ENCODE measurements at places on chromosomes 5 and 9. TPM values are rescaled to one million over a fixed set of nuclear protein-coding genes. Genes with fewer than 3 reads are reported as not detected.

Gene AFAP1L1
- total RNA-seq, result 11.6 TPM

DNA sequence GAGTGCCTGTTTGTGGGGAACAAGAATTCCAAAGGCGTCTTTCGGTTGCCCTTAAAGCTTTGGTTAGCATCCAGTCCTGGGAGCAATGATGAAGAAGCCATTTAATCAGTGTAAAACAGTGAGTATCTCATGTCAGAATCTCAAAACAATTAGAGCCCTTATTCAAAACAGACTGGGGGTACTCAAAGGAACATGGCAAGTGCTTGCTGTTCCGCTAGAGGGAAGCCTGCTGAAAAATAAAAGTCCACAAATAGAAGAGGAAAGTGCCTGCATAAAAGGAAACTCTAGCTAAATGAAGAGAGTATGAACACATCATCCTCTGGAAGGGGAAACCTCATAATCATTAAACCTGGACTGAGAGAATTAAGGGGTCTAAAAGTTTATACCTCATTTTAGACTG is 26.4 kb downstream of the FBXL7 start:
- DNase-seq, result no peak
- peaks cover 17% of the 10 kb centered on the region for H3K4me1 ChIP-seq
- no peaks in the 10 kb centered on the region for H3K27me3 ChIP-seq
- no peak overlapping the region for H3K4me3 ChIP-seq

DNA sequence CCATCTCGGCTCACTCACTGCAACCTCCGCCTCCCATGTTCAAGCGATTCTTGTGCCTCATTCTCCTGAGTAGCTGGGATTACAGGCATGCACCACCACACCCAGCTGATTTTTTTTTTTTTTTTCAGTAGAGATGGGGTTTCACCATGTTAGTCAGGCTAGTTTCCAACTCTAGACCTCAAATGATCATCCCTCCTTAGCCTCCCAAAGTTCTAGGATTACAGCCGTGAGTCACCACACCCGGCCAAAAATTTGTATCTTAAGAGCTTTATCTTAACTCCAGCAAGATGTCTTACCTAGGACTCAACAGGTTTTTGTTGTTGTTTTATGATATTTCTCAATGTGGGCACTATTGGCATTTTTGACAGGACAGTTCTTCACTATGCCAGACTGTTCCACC is 27.9 kb downstream of the LYRM7 start:
- no peaks in the 10 kb centered on the region for H3K27me3 ChIP-seq
- H3K27ac ChIP-seq, result no peak overlapping the region
- no peaks in the 10 kb centered on the region for H3K4me1 ChIP-seq

- no peak for DNase-seq
- H3K4me3 ChIP-seq, result no peak overlapping the region
- H3K27ac ChIP-seq, result no peak overlapping the region
Measured at GRCh38 chr9:37921546-37922300, 17.8 kb upstream of the SLC25A51 start.

DNA sequence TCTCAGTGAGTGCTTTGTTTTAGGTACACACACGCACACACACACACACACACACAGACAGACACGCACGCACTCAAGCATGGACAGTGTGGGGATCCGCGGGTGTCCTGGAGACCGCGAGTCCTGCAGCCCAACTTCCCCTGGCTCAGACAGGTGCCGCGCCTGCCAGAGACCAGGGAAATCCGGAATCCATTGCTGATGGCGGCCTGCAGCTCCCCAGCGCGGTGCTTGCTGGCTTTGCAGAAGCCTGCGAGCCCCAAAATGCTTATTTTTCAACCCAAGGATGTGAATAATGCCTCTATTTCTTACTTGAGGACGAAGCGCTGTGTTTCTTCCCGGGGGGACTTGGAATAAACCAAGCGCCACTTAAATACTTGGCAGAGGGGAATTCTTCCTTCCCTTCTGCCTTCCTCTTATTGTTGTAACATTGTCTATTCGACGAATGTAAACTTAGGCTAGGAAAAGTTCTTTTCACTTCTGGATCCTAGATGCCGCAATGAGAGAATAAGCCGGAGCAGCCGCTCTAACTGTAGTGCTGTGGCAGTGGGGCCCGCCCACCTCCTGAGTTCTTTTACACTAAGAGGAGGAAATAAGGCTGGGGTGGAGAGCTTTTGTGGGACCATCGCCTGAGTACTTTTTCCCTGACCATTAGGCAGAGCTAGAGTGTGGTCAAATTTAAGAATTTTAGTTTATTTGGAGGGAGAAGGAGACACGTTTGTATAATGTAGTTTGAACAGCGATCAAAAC is 802 bp downstream of the ITGA2 start:
- H3K4me3 ChIP-seq, result peak overlapping the region; percentile 86
- H3K27ac ChIP-seq, result no peak overlapping the region
- H3K4me1 ChIP-seq, result peaks cover 11% of the 10 kb centered on the region
- H3K27me3 ChIP-seq, result peaks cover 82% of the 10 kb centered on the region

DNA sequence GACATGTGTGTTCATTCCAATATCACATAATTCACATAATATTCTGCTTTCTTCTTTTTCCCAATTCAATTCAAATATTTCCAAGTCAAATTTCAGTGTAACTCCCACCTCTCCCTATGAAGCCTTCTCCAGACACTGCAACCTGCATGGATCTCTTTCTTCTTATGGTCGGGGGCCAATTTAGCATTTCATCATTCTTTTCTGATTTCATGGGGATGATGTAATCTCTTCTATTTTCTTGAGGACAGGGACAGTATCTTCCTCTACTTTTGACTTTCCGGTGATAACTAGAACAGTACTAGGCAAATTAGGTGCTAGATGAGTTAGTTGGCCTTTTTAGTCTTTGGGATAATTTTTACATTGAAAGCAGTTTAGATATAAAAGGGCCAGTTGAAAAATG is 92.7 kb downstream of the CARTPT start:
- no peaks in the 10 kb centered on the region for H3K27me3 ChIP-seq
- H3K4me1 ChIP-seq, result peaks cover 51% of the 10 kb centered on the region
- peak overlapping the region; percentile 7 for H3K27ac ChIP-seq
- no peaks in the 10 kb centered on the region for H3K36me3 ChIP-seq

GRCh38 chr5:136018814-136019783 is 9.7 kb upstream of the TGFBI start:
- no peaks in the 10 kb centered on the region for H3K36me3 ChIP-seq
- peaks cover 5% of the 10 kb centered on the region for H3K4me1 ChIP-seq
- peaks cover 11% of the 10 kb centered on the region for H3K27me3 ChIP-seq
- DNase-seq, result no peak
- no peak overlapping the region for H3K4me3 ChIP-seq
- H3K27ac ChIP-seq, result peak overlapping the region; percentile 0

DNA sequence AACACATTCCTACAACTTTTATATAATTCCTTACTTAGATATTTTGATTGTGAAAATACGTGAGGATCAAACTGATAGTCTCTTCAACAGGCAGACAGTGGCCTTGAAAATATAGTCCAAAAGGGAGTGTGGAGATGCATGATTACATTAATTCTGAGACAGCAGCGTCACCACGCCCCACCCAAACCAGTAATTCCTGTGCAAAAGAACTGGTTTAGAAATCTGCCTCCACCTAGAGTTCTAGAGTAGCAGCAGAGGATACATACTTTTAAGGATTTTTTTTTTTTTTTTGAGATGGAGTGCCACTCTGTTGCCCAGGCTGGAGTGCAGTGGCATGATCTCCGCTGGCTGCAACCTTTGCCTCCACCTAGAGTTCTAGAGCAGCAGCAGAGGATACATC is 1.6 kb upstream of the TUT7 start:
- DNase-seq, result no peak
- no peak overlapping the region for H3K27ac ChIP-seq
- H3K4me3 ChIP-seq, result peak overlapping the region; percentile 97
- peaks cover 16% of the 10 kb centered on the region for H3K27me3 ChIP-seq

DNA sequence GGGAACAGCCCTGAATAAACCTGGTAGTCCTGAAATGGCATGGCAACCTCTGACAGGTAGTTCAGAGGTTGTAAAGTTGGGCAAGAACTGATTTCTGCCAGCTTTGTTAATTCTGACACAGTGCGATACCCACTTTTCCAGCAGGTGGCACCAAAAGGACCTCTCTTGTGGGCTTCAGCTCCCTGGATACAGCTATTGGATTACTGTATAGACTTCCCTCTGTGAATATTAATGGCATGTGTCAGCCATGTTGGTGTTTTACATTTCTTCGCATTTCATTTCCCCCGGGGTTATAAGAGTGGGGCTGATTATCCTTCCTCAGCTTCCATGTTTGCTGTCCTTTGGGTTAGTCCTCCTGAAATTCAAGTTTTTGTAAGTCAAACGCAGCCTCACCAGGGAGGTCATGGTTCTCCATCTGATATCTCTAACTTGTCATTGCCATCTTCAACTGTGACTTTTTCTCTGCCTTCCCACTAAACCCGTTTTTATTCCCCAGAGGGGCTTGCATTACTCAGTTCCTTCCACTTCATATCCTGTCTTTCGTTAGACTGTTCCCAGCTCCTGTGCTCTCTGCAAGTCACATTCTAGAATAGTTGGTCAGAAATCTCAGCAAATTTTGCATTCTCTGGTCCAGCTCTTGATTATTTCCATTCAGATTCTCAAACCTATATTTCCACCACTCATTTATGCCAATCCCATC is 135.6 kb downstream of the LIFR start:
- no peaks in the 10 kb centered on the region for H3K27me3 ChIP-seq
- peak; percentile 59 for DNase-seq
- no peak overlapping the region for H3K4me3 ChIP-seq
- H3K27ac ChIP-seq, result no peak overlapping the region

Measured in neural crest cell (in vitro differentiated cells).